CD4-positive, alpha-beta T cell (primary cell): ENCODE measurements at places on chromosomes 7 and 10. TPM values are rescaled to one million over a fixed set of nuclear protein-coding genes. Genes with fewer than 3 reads are reported as not detected.

Gene ABCB1
- total RNA-seq = 12.2 TPM

Gene ARHGEF5
- total RNA-seq = 7.9 TPM

Gene CYP3A7
- not detected for total RNA-seq

Gene ZFAND4
- 30.4 TPM for total RNA-seq

Gene FAM24B
- total RNA-seq = 6.8 TPM

Gene FAM25G
- not detected for total RNA-seq

Gene LFNG
- 96.7 TPM for total RNA-seq

Gene CYP2C19
- total RNA-seq = not detected

Gene DNAJC30
- 14.0 TPM for total RNA-seq

Gene LRRC61
- total RNA-seq = 5.0 TPM

Gene STOX1
- total RNA-seq = 0.25 TPM

Gene CNPY1
- total RNA-seq = not detected

Gene LRMDA
- total RNA-seq = not detected

Gene CYP26A1
- not detected for total RNA-seq

Gene FRA10AC1
- 10.3 TPM for total RNA-seq

Gene RHOBTB1
- not detected for total RNA-seq

Gene TMEM196
- not detected for total RNA-seq

Gene DKK1
- total RNA-seq = not detected

Gene FAM149B1
- 7.0 TPM for total RNA-seq

Gene LIPN
- not detected for total RNA-seq

Gene MRC1
- total RNA-seq = 0.08 TPM

Gene SHTN1
- total RNA-seq = 0.85 TPM

Gene IFIT3
- total RNA-seq = 12.8 TPM

Gene FRMD4A
- 3.7 TPM for total RNA-seq

Gene CLRN3
- total RNA-seq = not detected

Gene MAD1L1
- total RNA-seq = 160 TPM

Gene FAS
- total RNA-seq = 23.8 TPM

Gene GATA3
- total RNA-seq = 141 TPM

Gene SAMD9L
- total RNA-seq = 7.9 TPM

Gene GJD4
- total RNA-seq = not detected

Gene LHFPL3
- not detected for total RNA-seq

Gene SPDYE9
- not detected for total RNA-seq

Gene SPDYE8
- total RNA-seq = not detected

Gene KIF11
- total RNA-seq = 0.38 TPM

Gene SORCS1
- not detected for total RNA-seq

Gene AOAH
- total RNA-seq = 30.3 TPM

Gene CPA2
- total RNA-seq = not detected

Gene CRHR2
- not detected for total RNA-seq

Gene LIPK
- not detected for total RNA-seq

Gene AGR2
- total RNA-seq = not detected

Gene POM121C
- 99.5 TPM for total RNA-seq

Gene KLF14
- not detected for total RNA-seq

Gene VWA2
- not detected for total RNA-seq

Gene ARMC3
- total RNA-seq = not detected

Gene C10orf120
- not detected for total RNA-seq

Gene MYO3A
- total RNA-seq = not detected

Gene CCL24
- total RNA-seq = not detected

Gene DMBT1
- total RNA-seq = not detected

Gene NUDCD3
- total RNA-seq = 56.6 TPM

Gene PCBD1
- total RNA-seq = 4.8 TPM

Gene TRDMT1
- 20.3 TPM for total RNA-seq

Gene C7orf33
- total RNA-seq = not detected

Gene SAP25
- 53.4 TPM for total RNA-seq
